CD4-positive, CD25-positive, alpha-beta regulatory T cell (primary cell): ENCODE measurements at places on chromosomes 4 and X. TPM values are rescaled to one million over a fixed set of nuclear protein-coding genes. Genes with fewer than 3 reads are reported as not detected.

GRCh38 chrX:150587585-150588503, 19.4 kb downstream of the MTM1 start:
- DNase-seq, result peak; percentile 22

DNA sequence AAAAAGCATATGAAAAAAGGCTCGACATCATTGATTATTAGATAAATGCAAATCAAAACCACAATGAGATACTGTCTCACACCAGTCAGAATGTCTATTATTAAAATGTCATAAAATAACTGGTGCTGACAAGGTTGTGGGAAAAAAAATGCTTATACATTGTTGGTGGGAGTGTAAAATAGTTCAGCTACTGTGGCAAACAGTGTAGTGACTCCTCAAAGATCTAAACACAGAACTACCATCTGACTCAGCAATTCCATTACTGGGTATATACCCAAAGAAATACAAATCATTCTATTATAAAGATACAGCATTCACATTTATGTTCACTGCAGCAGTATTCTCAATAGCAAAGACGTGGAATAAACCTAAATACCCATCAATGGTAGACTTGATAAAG, 412.1 kb downstream of the CENPC start:
- DNase-seq, result no peak

GRCh38 chr4:35970366-35970960, 273.9 kb downstream of the ARAP2 start:
- no peak for DNase-seq

DNA sequence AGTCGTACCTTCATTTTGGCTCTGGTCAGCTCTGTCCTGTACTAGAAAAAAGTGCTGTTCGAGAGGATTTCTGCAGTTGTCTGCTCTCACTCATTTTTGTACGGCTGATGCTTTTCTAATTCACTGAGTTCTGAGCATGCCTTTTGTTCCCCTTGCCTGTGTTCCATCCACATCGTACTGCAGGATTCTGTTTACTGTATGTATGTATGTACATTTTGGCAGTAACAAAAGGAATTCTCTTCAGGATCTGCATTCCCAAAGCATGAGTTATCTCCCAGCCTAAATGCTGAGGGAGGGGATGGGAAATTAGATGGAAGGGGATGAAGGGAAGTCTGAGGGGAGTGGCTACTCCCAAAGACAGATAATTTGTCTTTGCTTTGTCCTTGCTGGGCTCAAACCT, 87.6 kb downstream of the GBA3 start:
- no peak for DNase-seq

GRCh38 chr4:151806511-151806927, 45.7 kb upstream of the GATB start:
- no peak for DNase-seq

GRCh38 chr4:160212078-160212477, 1109.2 kb downstream of the RAPGEF2 start:
- no peak for DNase-seq

FAM9B gene
- not detected for polyA plus RNA-seq
